Activated CD8-positive, alpha-beta memory T cell treated with anti-CD3 and anti-CD28 coated beads for 4 hours (primary cell): ENCODE measurements at places on chromosomes 12 and 14.

GRCh38 chr12:105076098-105076497 is 8.2 kb downstream of the ALDH1L2 start:
- DNase-seq, result no peak

DNA sequence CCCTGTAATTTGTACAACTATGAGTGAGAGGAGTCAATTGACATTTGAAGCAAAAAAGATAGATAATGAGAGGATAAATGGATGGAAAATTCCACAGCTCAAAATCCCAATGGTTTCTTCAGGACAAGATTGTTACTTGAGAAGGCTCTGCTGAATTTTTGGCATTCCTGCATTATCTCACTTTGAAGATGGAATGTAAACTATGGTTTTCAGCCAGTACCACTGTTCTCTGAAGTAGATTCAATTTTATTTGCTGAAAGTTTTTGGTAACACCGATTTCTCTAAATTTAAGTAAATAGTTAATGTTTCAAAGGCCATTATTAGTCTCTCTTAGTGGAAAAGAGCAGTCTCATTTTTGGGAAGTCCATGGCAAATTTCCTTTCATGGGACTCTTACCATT is 121.9 kb upstream of the SLC38A2 start:
- no peak for DNase-seq

DNA sequence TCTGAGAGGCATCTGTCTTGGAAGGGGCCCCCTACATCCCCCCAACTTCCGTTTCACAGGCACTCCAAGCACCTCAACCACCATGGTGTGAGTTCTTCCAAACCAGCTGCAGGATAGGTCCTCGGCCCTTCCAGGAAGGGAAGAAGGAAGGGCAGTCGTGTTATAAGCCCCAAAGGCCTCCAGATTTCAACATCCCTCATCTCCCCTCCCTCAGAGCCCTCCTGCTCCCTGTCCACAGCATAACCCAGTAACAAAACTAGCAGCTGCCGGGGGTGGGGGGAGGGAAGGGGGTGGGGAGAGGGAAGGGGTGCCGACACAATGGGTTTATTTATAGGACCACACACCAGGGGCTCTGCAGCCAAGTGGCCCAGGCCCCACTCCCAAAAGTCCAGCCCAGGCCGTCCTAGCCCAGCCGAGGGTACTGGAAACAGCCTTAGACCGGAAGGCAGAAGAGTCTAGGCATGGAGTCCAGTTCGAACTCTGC is 18.3 kb downstream of the NCKAP5L start:
- no peak for DNase-seq

GRCh38 chr12:4763549-4763948 is 43.3 kb downstream of the GALNT8 start:
- no peak for DNase-seq

GRCh38 chr12:118238888-118239287 is 103.0 kb downstream of the PEBP1 start:
- no peak for DNase-seq

DNA sequence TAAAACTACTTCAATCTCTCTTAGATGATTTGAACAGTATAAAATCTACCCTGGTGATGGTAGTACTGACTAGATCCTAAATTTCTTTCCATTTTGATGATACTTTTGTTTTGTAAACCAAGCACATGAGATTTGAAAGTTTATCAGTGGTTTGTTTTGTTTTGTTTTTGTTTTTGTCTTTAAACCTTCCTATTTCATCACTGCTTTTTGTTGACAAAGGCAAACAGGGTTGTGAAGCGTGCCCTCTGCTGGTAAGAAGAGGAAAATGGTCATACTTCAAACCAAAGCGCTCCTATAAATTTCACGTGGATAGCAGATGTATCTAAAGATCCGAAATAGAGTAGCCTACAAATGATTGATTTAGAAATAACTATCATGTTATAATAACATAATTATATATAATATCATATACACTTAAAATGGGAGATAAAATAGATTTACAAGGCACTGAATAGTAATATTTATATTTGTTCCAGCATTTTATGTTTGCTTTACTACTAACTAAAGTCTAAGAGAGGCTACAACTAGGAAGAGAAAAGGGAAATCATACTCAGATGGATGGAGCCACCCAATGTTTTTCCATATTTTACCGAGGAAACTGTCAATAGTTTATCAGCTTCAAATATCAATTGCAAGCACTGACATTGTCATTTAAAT is 254.0 kb upstream of the USP15 start:
- DNase-seq, result no peak

- DNase-seq, result no peak
These were observed 4.3 kb downstream of the SLC16A7 start for GRCh38 chr12:59600171-59600570.

GRCh38 chr12:72075891-72076557 is 137.4 kb downstream of the TPH2 start:
- no peak for DNase-seq

GRCh38 chr14:83133981-83134645 is 1600.5 kb upstream of the SEL1L start:
- no peak for DNase-seq

- DNase-seq, result no peak
These were observed 211.7 kb downstream of the TMTC2 start for GRCh38 chr12:82898441-82898840.

GRCh38 chr14:104557766-104558165 is 21.8 kb upstream of the C14orf180 start:
- no peak for DNase-seq

DNA sequence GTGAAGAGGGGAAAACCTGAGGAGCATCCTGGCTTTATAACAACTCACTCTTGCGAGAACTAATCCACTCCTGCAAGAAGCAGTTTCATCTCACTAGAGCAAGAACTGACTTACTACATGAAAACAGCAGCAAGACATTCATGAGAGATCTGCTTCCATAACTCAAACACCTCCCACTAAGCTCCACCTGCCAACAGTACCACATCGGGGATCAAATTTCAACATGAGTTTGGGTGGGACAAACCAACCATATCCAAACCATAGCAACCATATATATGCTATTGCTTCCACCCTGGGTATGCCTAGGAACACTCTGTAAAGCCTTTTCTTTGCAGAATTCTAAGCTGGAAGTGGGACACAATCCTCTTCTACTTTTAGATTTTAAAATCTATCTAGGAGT is 13.9 kb upstream of the AVPR1A start:
- no peak for DNase-seq

DNA sequence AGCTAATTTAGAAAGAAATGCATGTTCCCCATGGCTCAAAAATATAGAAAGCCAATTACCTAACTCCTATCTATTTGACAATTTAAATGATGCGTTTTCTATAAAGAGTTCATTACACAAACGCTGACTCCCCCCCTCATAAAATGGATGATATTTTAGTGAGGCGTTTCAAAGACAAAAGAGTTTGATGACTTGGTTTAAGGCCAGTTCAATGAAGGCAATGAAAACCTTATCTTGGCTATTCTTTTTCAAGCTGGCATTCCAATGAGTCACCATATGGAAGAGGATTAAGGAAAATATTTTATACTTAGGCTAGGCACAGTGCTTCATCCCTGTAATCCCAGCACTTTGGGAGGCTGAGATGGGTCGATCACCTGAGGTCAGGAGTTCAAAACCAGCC is 62.7 kb downstream of the HMGA2 start:
- DNase-seq, result no peak

GRCh38 chr12:64583771-64584421 is 26.4 kb upstream of the RASSF3 start:
- no peak for DNase-seq

DNA sequence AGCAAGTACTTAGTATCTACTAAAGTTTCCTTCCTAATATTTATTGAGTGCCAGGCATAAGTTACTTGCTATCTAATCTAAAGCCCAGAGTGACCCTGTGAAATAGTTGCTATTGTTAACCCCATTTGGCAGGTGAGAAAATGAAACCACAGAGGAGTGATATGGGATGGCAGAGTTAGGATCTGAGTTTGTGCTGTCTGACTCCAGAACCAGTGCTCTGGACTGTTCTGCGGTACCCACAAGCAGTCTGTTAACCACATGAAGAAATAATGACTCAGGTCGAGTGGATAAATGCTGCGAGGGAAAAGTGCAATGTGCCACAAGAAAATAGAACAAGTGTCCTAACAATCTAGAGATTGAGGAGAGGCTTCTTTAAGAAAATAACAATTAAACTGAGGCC is 60.7 kb upstream of the GZMB start:
- DNase-seq, result no peak

GRCh38 chr12:113619202-113619601 is 147.5 kb upstream of the LHX5 start:
- DNase-seq, result no peak

- DNase-seq, result no peak
These were observed 33.3 kb downstream of the SUPT16H start for GRCh38 chr14:21350539-21350938.

DNA sequence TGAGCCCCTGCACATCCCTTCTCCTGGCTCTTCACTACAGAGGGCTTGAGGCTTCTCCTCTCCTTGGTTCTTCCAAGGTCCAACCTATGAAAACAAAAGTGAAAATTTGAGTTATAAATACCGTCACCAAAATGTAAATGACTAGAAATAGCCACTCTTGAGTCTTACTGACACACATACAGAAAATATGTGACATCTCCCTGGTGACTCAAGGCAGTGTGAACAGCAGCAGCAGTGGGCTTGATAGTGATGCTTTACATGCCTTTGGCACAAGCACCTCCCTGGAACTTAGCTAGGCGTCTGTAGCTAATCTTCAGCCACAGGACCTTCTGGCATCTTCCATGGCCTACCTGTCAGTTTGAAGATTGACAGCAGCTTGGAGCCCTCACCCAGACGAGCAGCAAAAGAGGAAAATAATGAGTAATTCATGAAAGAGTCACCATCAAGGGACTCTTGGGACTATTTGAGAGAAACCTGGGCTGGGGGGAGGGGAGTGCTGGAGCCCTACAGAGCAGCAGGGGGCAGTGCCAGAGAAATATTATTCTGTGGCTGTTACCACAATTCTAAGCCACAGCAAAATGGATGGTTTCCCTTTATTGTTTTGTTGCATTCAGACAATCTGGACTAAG is 158.0 kb downstream of the KCNK10 start:
- no peak for DNase-seq

DNA sequence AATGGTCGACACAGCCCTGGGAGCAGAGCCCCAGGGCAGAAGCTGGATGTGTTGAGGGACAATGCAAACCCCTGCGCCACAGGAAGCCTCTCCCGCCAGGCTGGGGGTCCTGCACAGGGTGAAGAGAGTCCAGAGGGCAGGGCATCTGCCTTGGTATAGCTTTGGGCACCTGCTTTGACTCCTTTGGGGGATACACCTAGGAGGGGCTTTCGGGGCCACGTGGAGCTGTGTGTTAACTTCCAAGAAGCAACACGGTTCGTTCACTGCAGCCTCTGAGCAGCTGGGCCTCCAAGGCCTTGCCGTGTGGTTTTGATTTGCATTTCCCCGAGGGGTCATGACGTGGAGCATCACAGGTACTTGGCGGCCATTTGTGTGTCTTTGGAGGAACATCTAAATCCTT is 5.8 kb upstream of the PUS1 start:
- no peak for DNase-seq

- DNase-seq, result no peak
These were observed 207.9 kb downstream of the TTC7B start for GRCh38 chr14:90608281-90608680.

- no peak for DNase-seq
These were observed 15.5 kb downstream of the TUNAR start for GRCh38 chr14:95892142-95892541.

GRCh38 chr14:96273629-96274028 is 17.6 kb downstream of the BDKRB1 start:
- no peak for DNase-seq

GRCh38 chr12:30820406-30820946 is 65.7 kb upstream of the CAPRIN2 start:
- DNase-seq, result no peak

- DNase-seq, result no peak
These were observed 454.8 kb downstream of the AEBP2 start for GRCh38 chr12:19894050-19894449.

DNA sequence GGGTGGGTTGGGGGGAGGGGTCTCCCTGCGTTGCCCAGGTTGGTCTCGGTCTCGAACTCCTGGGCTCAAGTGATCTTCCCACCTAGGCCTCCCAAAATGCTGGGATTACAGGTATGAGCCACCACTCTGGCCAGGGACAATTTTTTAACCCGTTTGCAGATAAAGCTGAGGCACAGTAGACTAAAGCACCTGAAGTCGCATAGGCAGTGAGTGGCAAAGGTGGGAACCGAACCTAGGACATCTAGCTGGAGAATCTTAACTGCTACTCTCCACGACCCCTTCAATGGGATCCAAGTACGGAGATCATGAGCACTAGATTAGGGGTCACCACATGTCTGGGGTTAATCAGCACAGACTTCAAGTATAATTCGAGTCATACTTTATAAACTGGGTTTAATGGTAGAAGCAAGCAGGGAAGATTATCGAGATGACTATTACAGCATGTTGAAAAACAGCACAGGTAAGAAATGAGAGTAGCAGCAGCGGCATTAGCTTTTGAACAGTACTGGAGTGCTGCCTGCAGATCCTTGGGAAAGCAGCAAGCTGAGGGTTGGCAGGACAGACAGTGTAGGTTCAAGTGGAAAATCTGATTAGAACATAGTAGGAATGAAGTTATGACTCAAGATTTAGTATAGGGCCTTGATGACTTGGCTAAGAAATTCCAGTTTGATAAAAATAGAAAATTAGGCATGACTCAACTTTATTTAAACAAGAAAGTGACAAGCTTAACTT is 23.9 kb downstream of the NID2 start:
- DNase-seq, result no peak

DNA sequence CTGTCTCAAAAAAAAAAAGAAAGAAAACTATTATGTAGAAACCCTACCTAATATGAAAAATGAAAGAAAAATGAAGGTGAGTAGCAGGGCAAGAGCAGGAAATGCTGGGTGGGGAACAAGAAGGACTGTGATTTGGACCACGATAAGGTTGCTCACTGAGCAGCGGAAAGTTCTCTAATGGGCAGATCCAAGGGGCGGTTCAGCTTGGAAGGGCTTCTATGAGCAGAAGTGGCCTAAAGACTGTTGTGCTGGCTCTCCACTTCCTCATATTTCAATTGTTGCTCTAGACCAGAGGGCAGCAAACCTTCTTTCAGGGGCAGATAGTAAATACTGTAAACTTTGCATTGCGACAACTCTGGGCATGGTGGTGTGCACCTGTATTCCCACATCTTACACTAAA is 16.3 kb upstream of the NFYB start:
- DNase-seq, result no peak

GRCh38 chr12:82963956-82964355 is 277.2 kb downstream of the TMTC2 start:
- DNase-seq, result no peak

GRCh38 chr14:54844479-54844878 is 58.1 kb downstream of the GCH1 start:
- no peak for DNase-seq

- no peak for DNase-seq
These were observed 81.2 kb upstream of the ATP2B1 start for GRCh38 chr12:89789862-89790261.
